HAP-1 (cell line): ENCODE measurements at places on chromosomes 4 and X.
A peak's percentile ranks its signal among the peaks of the same experiment; 100 is the strongest.

DNA sequence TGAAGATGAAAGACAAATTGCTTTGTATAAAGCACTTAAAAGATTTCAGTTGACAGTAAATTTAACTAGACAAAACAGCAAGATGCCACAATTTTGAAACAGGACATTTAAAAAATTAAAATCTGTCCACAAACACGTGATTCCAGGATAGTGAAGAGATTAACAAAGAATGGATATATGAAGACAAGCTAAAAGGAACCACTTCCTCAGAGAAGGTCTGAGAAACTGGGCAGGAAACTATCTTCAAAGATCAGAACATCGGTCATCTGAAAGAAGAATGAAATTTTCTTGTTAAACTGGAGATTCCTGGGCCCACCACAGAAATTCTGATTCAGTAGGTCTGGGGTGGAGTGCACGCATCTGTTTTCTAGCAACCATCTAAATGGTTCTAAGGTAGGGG, 1.4 kb downstream of the RWDD4 start:
- DNase-seq, result no peak

DNA sequence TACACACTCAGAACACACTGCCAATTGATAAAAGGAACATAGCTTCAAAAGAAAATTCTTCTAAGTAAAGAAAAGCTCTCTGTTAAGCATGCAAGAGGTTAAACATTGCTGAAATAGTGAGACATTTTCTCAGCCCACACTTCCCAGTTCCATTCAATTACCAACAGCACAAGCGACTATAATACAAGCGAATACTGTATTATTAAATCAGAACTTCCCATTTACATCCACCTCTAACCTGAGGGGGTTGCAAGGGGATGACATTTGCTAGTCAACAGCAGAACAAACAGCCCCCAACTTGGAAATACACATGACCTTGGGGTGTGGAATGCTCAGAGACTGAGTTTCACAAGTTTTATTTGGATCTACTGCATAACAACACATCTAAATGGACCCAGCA, 1.1 kb downstream of the FSTL5 start:
- DNase-seq, result no peak

DNA sequence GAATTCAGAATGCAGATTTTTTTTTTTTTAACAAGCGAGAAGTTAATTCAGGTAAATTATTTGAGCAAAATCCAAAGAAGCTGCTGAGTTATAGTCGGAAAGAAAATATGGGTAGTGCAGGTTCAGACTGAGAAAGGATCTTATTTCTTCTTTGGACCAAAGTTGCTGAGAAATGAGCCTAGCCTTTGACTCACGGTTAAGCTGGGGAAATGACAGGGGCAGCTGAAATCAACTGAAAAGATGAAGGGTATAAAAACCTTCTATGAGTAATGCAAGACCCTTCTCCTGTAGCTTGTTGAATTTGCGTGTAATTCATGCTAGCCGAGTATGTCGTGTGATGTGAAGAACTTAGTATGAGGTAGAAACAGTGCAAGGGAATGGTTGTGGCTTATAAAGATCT, 63.0 kb downstream of the KIAA0232 start:
- no peak for DNase-seq

- DNase-seq, result peak; percentile 98
Measured at GRCh38 chr4:112340023-112340422, 42.9 kb downstream of the ALPK1 start.

DNA sequence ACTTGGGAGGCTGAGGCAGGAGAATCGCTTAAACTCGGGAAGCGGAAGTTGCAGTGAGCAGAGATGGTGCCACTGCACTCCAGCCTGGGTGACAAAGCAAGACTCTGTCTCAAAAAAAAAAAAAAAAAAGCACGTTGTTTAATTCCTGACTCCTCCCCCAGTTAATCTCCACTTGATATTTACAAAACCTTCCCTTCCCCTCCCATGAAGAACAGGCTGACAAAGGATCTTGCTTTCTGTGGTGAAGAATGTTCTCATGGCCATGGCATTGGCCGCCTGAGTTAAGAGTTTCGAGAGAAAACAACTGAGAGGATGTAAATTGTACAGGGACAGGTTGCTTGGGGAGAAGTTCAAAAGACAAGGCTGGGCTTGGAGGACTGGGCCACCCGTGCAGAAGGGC, 168.2 kb upstream of the BCOR start:
- no peak for DNase-seq

DNA sequence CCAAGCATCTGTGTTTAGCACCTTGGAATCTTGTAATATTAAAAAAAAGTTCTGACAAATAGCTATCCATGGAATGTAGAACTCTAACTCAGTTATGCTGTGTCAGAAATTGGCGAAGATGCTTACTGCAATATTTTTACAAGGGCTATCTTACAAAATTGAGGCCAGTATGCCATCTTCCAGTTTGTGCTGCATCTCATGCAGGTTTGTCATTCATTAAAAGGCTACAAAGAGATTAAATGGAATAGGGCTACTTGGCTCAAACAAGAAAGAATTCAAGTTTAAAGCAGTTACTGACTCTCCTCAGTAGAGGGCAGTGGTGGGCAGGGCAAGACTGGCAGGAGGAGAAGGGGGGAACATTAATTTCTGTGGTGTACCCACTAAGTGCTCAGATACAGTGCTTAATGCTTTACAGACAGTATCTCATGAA, 66.5 kb downstream of the SHROOM4 start:
- peak; percentile 64 for DNase-seq

GRCh38 chr4:149980941-149981340, 97.3 kb upstream of the DCLK2 start:
- peak; percentile 67 for DNase-seq

DNA sequence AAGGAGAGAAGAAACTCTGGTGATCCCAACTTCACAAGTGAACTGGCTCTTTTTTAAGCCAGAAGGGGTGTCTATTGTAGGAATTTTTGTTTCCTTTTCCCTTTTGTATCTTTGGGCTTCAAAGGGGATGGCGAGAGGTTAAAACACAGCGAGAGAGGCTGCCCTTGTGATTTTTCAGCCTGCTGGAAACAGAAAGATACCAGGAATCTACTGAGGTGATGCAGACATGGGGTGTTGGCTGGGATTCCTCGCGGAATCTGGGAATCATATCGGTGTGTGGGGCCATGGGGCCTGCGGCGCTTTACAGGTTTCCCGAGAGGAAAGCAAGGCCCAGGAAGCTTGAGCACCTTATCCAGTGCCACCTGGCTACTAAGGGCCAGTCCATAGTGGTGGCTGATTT, 99.4 kb upstream of the STX18 start:
- DNase-seq, result no peak

DNA sequence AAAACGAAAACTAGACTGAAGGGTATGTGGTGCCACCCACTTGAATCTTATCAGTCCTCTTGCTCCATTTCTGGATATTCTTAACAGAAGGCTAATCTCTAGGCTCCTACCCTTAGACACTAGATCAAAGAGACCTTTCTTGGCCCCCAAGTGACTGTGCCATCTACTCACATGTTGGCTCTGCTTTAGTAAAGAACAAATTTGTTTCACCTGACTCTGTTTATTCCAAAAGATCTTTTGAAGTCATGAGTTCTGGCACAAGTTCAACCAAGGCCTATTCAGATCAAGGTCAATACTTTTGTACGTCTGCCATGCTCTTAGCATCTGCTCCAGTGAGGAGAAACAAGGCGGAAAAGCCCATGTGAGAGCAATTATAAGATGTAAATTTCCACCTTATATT, 37.3 kb downstream of the MAGEB17 start:
- no peak for DNase-seq

- DNase-seq, result no peak
Measured at GRCh38 chr4:125732632-125733031, 417.9 kb downstream of the FAT4 start.

DNA sequence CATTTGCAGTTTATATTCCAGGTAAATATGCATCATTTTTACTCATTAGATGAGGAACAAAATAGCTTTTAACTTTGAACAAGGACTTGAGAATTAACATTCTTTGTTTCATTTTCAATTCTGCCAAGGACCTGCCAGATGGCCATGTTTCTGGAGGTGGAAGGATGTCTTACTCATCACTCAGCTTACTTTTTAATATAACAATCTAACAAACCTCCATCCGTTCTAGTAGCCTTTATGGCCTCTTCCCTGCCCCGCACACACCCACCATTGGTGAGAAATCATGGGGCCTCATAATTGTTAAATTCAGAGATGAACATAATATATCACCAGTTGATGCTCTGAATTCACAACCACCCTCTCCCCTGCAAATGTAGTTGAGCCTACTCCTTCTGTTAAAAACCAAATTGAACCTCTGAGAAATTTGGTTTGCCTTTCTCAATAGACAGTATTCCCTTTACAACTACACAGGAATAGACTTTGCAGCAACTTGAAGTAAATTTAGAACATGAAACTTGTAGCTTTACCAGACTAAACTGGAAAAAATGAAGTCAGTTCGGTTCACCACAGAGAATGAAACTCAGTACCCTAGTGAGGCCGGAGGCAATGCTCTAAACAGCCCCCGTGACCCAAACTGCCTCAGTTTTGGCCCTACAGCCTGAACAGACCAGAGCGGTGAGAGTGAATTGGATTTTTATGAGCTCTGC, 50.1 kb upstream of the ACSL4 start:
- no peak for DNase-seq

- DNase-seq, result no peak
Measured at GRCh38 chr4:182451441-182451840, 208.2 kb downstream of the TENM3 start.

DNA sequence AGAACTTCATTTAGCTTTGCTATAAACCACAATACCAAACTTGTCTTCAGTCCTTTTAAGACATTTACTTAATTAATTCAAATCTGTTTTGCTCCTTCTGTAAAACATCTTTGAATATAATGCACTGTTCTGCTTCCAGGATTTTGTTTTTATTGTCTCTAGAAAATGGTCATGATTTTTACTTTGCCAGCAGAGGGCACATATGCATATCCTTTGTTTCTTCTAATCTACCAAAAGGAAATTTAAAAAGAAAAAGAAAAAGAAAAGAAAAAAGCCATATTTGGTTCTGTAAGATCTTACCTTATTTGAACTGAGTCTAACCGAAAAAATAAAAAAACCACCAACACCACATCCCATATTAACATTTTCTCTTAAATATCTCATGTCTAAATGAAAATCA, 101.9 kb upstream of the CCSER1 start:
- DNase-seq, result no peak

DNA sequence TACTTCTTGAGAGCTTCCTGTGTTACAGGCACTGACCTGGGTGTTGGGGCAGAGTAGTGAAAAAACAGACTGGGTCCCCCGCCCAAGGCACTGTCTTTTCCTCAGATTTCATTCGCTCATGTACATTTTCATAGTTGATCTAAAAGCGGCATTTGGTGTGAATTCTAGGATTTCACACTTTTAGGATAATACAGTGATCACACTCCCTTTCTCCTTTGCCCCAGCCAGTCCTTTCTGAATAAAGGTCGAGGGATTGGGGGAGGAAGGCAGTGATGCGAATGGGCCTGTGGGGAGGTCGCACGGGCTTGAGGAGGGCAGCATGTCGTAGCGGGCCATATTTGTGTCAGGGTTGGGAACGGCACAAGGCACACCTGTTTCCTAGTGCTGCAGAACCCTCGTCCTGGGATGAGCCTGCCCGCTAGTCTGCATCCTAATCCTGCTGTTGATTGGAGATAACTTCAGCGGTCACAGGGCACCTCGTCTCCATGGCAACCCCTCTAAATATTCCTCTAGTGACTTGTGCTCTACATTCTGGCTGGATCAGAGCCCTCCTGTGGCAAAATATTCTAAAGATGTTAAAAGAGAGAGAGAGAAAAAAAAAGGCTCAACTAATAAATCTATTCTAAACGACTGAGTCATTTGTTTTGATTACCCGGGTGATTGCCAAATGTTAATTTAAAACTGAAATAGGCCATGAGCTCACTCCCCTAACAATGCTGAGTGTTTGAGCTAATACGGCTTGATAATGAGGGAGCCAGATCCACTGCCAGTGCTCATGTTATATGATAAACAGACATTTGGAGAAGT, 21.8 kb downstream of the FHL1 start:
- DNase-seq, result peak; percentile 87
